ENCODE measurements at places on chromosomes 3 and 15.

DNA sequence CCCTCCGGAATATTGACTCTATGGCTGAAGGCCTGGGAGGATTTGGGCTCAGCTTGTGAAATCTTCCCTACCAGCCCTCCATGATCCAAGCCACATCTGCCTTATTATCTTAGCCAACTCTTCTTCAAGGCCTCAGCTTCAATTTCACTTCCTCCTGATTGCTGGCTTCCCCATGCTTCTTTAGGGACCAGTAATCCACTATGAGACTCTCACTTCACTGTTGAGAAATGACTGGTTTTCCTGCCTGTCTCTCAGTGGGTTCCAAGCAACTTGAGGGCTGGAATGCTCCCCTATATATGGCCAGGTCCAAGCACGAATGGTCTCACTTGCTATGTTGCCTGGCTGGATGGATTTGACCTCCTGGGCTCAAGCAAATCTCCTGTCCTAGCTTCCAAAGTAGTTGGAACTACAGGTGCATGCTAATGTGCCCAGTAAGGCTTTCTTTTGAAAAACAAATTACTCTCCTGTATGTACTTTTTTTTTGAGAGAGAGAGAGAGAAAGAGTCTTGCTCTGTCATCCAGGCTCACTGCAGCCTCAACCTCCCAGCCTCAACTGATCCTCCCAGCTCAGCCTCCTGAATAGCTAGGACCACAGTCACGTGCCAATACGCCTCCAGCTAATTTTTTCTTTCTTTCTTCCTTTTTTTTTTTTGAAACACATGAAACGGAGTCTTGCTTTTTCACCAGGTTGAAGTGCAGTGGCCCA lies 7.9 kb upstream of the PIK3CB start:
- DNase-seq, result no peak

DNA sequence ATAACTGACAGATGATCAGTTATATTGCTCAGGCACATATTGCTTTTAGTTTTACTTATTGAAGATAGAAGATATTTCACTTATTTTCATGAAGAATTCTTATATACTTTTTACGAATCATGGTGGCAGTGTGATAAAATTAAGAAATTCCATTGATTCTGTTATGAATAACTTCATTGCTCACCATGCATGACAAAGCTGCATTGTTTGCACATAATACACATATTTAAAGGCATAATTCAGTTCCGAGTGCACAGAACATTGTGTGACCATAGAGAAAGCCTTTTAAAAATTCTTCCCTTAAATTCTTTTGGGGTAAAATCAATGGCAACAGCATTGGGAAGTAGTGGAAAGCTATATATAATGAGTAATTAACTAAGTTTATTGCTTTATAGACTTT lies 82.5 kb upstream of the NAALADL2 start:
- no peak for DNase-seq

DNA sequence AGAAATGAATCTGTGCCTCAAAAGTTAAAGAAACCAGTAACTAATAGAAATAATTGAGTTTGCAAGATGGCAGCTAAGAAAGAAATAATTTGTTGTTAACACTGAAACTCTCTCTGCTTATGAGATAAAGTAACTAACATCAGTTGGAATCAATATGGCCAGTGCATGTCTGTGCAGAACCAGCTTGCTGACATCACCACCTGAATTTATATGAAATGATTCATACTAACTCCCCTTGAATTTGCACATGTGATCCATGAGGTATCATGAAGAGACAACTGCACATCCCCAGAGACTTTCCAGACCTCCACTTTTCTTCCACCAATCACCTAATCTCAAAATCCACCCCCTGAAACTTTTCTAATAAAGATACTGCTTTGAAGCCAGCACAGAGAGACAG lies 10.3 kb upstream of the SLC25A38 start:
- no peak for DNase-seq

DNA sequence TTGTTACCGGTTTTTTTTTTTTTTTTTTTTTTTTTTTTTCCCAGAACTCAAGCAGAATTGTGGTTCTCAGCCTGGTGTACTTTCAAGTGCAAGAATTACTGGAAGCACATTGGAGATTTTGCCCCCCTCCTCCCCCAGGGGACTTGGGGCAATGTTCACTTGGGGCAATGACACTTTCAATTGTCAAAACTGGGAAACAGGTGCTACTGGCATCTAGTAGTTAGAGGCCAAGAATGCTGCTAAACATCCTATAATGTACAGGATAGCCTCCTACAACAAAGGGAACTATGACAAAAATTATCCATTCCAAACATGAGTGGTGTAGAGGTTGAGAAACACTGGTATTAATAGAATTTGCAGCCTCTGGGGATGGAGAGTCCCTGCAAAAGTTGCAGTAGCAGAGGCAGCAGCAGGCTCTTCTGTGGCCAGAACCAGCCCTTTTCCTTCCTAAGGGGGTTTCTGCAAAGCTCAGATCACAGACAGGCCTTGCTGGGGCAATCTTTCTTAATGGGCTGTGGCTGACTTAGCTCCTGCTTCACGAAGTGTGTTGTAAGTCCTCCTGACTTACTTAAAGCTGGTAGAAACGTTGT lies 144.3 kb upstream of the MRPS22 start:
- DNase-seq, result no peak

- DNase-seq, result no peak
These were observed 131.0 kb upstream of the C15orf61 start for GRCh38 chr15:67389975-67390374.

DNA sequence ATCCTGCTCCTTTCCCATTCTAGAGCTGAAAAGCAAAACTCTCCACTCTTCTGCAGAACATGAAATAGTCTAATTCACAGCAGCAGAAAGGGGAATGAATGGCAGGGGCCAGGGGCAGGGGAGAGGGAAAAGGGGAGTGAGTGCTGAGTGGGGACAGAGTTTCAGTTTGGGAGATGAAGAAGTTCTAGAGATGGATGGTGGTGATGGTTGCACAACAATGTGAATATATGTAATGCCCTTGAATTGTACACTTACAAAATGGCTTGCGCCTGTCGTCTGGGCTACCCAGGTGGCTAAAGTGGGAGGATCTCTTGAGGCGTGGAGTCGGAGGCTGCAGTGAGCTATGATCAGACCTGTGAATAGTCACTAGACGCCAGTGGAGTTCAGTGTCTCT lies 78.5 kb upstream of the MEF2A start:
- no peak for DNase-seq

DNA sequence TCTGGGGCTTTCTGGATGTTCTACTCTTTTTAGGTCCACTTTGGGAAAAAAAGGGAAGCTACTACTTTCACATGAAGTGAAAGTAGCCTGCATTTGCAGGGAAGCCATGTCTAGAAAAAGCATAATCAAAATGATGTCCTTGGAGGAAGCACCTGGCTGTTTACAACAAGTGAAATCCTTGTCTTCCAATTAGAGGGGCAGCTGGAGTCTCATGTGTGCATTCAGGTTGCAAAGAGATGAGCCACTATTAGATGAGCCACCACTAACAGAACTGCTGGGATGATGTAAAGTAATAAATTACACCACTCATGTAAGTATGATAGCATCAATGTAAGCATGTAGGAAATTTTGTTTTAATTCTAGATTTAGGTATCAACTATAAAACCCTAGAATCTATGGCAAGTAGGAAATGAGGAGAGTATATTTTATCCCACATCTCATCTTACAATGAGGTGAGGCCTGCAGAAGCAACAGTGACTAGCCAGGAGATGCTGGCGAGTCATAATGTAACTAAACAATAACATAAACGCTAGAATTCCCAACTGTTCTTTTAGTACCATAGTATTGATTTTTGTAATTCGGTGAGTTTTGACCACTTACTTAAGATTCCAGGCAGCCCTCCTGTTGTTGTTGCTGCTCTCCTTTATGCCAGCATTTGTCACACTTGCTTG lies 75.9 kb downstream of the TMEM108 start:
- no peak for DNase-seq

DNA sequence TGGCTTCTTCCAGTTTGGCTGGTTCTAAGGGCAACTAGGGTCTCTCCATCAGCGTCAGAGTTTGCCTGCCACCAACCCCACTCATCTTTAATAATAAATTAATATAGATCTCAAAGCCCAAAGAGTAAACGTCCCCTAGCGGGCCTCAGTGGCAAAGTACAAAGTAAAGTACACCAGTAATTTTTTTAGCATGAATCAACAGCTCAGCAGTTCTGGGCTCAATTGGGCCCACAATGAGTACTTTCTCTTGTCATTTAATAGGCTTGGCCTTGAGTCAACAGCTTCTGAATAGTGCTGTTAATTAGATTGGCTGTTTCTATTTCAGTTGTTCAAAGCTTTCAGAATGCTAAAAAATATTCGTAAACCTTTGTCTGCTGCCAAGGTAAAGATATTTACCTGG lies 89.0 kb upstream of the PFN2 start:
- DNase-seq, result no peak

GRCh38 chr3:115399750-115400149 lies 223.6 kb upstream of the GAP43 start:
- no peak for DNase-seq

DNA sequence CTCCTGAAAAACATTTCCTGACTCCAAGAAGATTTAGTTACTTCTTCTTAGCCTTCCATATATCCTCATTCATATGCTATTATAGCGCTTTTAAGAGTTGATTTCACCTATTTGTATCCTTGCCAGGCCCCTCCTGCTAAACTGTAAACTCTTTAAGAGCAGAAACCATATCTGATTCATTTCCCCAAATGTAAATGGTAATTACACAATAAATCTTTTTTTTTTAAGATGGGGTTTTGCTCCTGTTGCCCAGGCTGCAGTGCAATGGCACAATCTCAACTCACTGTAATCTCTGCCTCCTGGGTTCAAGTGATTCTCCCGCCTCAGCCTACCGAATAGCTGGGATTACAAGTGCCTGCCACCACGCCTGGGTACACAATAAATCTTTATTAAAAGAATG lies 4.5 kb downstream of the DLEC1 start:
- DNase-seq, result no peak

GRCh38 chr3:67647390-67647878 lies 7.0 kb downstream of the SUCLG2 start:
- DNase-seq, result no peak

DNA sequence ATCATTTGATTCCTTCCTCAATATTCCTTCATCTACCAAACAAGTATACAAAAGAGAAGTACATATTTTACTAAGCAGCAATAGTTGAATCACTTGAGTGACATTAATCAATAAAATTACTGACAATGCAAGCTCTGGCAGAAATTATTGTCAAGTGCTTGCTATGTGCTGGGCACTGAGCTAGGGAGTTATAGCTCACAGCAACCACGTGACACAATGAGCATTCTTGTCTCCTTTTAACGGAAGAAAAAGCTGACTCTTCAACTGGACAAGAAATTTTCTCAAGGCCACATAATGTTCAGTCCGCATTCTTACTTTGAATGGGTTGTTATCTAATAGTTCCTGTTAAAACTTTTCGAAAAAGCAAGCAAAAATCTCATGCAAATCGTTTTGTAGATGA lies 500.1 kb downstream of the PYDC2 start:
- no peak for DNase-seq

GRCh38 chr3:127858937-127859336 lies 36.6 kb upstream of the MGLL start:
- no peak for DNase-seq

- DNase-seq, result no peak
These were observed 46.8 kb downstream of the MGLL start for GRCh38 chr3:127775398-127776109.

Data from NCI-H2227 treated with DMSO at 0.1 percent for 48 hours (cell line).